ENCODE measurements at places on chromosomes 3 and 15.

DNA sequence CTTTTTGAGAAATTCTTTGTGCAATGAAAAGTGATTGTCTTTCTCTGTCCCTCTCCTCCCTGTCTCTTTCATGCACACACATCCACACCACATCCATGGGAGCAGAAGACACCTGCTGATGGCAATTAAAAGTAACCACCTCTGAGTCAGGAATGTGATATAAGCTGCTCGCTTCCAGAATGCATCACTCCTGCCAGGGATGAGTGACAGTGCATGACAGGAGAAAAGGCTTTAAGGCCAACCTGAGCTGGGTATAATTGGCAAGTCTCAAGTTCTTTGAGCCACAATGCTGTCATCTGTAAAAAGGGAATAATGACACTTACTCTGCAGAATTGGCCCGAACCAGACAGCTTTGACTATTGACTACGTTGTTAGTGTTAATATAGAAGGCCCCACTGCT is 59.6 kb downstream of the UBP1 start:
- no peak for DNase-seq

DNA sequence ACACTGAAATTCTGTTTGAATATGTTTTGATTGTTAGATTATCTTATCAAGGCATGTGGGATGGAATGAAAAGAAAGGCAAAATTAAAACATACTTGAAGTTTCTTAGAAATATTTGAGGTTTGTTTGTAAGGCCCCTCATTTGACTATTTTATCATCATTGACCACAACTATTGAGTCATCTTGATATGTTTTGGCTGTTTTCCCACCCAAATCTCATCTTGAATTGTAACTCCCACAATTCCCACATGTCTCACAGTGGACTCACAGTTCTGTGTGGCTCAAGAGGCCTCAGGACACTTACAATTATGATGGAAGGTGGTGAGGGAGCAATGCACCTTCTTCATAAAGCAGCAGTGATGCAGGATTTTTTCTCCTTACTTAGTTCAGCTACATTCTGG is 917.1 kb downstream of the PLOD2 start:
- DNase-seq, result no peak

DNA sequence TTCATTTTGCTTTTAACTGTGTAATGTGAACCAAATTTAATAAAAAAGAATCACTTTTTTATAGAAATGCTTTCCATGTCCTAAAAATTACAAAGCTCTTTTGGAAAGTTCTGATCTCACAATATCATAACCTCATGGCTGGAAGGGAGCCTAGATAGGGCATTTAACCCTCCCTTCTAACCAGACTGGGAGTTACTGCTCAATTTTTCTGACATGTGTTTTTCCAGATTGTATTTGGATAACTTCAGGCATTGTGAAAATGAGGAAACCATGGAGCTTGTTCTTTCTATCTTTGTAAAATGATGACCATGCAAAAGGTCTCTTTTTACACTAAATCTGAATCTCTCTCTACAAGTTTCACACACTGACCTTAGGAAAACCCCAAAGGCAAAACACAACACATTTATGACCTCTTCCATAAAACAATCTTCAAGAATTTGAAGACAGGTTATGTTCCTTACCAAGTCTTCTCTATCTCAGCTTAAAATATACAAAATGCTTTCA is 508.8 kb downstream of the DIPK2A start:
- no peak for DNase-seq

DNA sequence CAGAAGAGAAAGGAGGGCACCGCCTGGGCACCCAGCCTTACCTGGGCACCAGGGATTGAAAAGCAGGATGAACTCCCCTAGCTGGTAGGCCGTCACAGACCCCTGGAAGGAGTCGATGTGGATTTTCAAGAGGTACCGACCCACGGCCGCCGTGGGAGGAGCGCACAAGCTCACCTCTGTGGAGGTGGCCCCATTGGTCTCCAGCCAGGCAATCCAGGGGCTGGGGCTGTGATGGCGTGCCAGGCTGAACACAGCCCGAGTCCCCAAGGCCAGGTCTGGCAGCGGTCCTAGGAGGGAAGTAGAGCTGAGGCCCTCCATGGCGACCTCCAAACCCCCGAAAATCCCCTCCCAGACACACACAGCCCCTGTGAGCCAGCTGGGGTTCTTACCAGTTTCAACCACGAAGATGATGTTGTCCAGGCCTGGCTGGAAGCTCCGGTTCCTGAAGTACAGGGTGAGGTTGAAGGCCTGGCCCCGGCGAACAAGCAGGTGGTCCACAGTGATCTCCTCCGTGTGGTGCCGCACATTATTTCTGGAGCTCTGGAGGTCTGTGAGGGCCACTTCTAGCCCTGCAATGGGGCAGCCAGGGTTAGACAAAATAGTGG is 6.6 kb downstream of the TGM5 start:
- DNase-seq, result no peak

GRCh38 chr3:69272556-69272955 is 113.3 kb downstream of the FRMD4B start:
- DNase-seq, result no peak

DNA sequence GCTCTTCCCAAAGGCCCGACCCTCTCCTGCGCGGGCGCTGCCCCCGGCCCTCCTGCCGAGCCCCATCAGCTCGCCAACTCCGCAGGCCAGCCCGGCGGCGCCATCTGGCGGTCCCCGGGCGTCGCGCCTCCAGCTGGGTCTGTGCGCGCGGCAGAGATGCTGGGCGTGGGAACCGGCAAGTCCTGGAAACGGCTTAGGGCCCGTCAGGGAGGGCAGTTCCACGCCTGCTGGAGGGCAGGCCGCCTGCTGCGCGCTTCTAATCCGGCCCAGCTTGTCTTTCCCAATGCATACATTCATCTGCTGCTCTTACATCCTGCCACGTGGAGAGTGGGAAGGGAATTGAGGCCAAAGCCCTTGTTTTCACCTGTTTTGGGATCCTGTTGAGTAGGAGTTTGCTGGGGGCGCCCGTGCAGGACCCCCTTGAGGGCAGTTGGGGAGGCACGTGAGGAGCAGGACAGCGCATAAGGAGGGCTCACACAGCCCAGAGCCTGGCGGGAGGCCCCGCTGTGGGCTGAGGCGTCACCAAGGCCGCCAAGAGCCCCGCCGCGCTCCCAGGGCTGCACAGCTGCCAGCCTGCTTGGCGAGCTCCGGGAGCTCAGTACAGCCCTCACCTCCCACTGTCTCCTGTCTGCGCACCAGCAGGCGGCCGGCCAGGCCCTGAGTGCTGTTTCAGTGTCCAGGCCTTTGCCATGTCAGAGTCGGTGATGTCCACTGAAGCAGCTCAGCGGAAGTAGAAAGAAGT is 165.6 kb downstream of the NSMCE3 start:
- peak; percentile 93 for DNase-seq

GRCh38 chr15:78364233-78364632 is 24.1 kb downstream of the CRABP1 start:
- DNase-seq, result no peak

GRCh38 chr15:98853617-98854420 is 153.8 kb downstream of the PGPEP1L start:
- DNase-seq, result peak; percentile 52

DNA sequence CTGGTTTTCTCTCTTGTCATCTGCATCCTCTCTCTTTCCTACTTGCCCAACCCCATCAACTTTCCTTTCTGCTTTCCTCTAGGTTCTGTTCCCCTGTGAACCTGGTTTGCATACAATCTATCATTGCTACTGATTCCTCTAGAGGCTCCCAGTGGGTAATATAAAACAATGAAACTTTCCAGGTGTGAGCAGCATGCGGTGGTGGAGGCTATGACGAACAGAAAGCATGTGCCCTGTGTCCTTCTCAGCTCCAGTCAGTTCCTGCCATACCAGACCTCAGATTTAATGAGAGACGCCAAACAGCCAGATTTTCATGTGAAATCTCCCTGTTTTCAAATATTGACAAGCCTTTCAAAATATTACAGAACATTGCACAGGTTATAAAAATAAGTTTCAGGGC is 3.5 kb upstream of the ACAP2 start:
- no peak for DNase-seq

- DNase-seq, result no peak
Measured at GRCh38 chr15:37015035-37015434, 85.3 kb downstream of the MEIS2 start.

DNA sequence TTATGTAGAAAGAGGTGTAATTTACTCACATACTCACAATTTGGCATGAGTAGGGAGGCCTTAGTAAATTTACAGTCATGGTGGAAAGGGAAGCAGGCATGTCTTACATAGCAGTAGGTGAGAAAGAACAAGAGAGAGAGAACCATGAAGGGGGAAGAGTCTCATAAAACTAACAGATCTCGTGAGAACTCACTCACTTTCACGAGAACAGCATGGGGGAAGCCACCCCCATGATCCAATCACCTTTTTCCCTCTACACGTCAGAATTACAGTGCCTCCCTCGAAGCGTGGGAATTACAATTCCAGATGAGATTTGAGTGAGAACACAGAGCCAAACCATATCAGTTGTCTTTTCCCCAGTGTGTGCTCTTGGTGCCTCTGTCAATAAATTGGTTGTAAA is 855.3 kb downstream of the TBL1XR1 start:
- no peak for DNase-seq

GRCh38 chr3:153232851-153233271 is 70.8 kb downstream of the RAP2B start:
- DNase-seq, result no peak

DNA sequence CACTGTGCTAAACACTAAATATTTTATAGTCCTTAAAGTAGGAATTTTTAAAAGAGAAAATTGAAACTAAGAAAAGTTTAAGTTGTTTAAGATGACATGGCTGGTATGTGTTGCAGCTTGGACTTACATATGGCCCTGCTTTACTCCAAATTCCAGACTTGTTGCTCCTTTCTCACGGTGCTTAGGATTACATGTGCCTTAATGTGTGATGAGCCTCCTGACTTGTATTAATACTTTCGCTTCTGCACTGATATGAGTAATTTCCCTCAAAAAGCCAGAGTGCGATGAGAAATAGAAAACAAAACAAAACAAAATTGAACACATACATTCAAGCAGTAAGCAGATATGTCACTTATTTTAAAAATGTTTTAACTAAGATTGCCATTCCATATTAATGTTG is 250.2 kb downstream of the VGLL3 start:
- DNase-seq, result no peak

GRCh38 chr15:40722934-40723333 is 28.0 kb downstream of the RAD51 start:
- DNase-seq, result no peak

- no peak for DNase-seq
Measured at GRCh38 chr3:46922426-46922825, 44.9 kb downstream of the PTH1R start.

DNA sequence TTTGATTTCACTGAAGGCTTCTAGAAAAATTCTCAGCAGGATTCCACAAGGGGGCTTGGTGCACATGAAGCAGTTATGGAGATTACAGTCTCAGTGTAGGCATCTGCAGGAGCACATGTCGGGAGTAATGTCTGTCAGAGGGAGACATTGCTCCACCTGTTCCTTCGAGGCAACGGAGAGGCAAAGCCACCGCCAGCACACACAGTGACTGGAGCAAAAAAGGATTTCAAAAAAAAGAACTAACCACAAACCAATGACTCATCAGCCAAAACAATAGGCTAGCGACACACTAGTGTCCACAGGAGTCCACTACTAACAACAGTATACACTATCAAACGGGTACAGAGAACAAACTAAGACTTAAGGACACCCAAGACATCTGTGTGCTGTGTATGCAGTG is 68.9 kb downstream of the NPTN start:
- no peak for DNase-seq

DNA sequence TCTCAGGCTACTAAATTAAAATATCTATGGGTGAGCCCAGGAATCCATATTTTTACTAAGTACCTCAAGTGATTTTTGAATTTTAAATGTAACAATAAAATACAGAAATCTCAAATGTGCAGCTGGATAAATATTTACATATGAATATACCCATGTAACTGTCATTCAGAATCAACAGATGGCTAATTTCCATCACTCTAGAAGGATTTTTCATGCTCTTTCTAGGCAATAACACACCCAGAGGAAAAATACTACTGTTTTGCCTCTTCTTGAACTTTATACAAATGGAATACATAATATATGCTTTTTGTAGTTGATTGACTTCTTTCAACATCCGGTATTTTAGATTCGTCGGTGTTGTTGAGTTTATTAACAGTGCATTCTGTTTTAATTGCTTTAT is 601.3 kb upstream of the NECTIN3 start:
- no peak for DNase-seq

DNA sequence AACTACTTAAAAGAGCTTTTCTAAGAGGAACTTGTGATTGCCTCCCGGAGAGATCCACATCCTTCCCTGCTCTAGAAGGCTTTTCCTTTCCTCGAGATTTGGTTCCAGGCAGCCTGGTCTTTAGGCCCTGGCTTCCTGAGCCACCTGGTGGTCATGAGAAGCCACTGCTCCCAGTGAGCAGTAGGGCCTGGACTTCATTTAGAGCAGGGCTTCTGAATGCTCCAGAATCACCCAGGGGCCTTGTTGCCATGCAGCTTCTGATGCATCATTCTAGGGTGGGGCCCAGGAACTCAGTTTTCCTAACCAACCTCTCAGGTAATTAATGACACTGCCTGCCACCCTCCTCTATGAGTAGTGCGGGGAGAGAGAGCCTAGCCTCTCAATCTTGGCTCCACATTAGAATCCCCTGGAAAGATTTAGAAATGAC is 29.6 kb downstream of the PSMD6 start:
- DNase-seq, result peak; percentile 70

DNA sequence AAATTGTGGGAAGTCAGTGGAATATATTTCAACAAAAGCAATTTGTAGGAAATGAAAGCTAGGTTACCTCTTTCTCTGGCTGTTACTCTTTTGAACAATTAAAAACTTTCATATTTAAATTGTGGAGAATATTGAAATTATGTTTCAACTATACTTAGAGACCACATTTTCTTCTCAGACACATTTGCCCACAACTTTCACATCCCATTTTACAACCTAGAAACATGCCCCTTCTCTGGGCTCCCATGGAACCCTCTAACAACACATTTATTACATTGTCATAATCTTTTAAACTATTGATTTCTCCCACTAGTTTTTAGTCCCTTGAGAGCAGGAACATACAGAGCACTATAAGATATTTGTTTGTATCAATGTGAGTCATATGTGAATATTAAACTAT is 211.7 kb upstream of the TTC14 start:
- DNase-seq, result no peak

GRCh38 chr15:60906146-60906674 is 322.9 kb downstream of the RORA start:
- no peak for DNase-seq

DNA sequence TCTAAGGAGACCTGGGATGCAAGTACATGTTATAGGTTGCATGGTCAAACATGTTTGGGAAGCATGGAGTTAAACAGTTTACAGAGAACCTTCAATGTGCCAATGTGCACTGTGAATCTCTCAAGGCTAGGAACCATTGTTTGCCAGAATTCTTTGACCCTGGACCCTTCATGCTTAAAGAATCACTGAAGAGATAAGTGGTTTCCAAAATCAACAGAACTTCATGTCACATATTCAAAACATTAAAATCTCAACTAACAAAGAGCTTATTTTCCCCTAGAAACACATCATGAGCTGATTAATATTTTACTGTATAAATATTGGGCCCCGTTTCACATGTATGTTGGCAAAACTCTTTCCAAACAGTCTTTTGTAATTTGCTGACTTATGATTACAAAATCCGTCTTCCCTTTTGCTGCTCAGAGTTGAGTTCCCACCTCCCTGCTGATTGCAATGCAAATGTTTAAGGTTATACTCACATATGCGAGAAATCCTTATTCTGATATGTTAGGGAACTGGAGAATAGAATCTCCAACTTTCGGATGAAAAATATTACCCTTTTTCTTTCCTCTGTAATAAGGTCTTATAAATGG is 380.2 kb downstream of the DIPK2A start:
- no peak for DNase-seq

GRCh38 chr3:20608054-20608738 is 422.2 kb upstream of the SGO1 start:
- DNase-seq, result no peak

- no peak for DNase-seq
Measured at GRCh38 chr15:52336529-52336928, 40.9 kb upstream of the MYO5C start.
